Mesothelial cell of epicardium (in vitro differentiated cells): ENCODE measurements at places on chromosomes 5 and 9. TPM values are rescaled to one million over a fixed set of nuclear protein-coding genes. Genes with fewer than 3 reads are reported as not detected.

Gene TMEM215
- 0.07 TPM in 1 of 3 replicates, not detected in the others for total RNA-seq

Gene CDKN2A
- total RNA-seq = 79.5 to 88.5 TPM (median 86.1 TPM) in 3 replicates

Gene FGFR4
- 4.7 to 8.0 TPM (median 5.9 TPM) in 3 replicates for total RNA-seq

Gene STPG3
- 0.18 to 0.29 TPM in 2 of 3 replicates, not detected in the other for total RNA-seq

Gene SLC6A3
- total RNA-seq = 0.04 to 0.07 TPM in 2 of 3 replicates, not detected in the other

Gene PHYHD1
- 22.2 to 25.4 TPM (median 24.3 TPM) in 3 replicates for total RNA-seq

Gene NUTM2G
- 0.16 to 0.20 TPM in 2 of 3 replicates, not detected in the other for total RNA-seq

Gene TAS2R1
- total RNA-seq = not detected in 3 replicates

Gene CDC20B
- total RNA-seq = 0.09 to 0.16 TPM in 2 of 3 replicates, not detected in the other

Gene POMT1
- total RNA-seq = 54.8 to 59.2 TPM (median 57.2 TPM) in 3 replicates

Gene GNA14
- 0.11 to 0.22 TPM (median 0.20 TPM) in 3 replicates for total RNA-seq

- no peak for DNase-seq
Measured at GRCh38 chr5:16585041-16585667, 31.6 kb downstream of the RETREG1 start.

DNA sequence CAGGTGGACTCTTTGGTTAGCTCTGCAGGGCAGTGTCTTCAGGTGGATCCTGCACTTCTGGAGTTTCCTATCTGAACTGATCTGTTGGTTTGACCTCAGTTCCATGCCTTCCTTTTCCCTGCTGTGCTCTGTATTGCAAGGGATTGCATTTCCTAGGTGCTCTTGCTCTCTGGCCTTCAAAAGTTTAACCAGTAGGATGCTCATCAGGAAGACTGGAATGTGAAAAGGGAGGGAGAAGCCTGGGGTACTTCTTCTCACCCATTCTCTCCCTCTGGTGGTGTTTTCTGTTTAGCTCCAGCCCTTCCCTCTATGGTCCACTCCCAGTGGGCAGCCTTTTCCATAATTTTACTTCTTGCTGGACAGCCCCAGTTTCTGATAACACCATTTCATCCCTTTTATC lies 78.5 kb downstream of the ZNF618 start:
- no peak for DNase-seq

- no peak for DNase-seq
Measured at GRCh38 chr9:137157618-137158415, 12.0 kb downstream of the LRRC26 start.

GRCh38 chr5:85225388-85225787 lies 840.7 kb upstream of the EDIL3 start:
- DNase-seq = no peak

DNA sequence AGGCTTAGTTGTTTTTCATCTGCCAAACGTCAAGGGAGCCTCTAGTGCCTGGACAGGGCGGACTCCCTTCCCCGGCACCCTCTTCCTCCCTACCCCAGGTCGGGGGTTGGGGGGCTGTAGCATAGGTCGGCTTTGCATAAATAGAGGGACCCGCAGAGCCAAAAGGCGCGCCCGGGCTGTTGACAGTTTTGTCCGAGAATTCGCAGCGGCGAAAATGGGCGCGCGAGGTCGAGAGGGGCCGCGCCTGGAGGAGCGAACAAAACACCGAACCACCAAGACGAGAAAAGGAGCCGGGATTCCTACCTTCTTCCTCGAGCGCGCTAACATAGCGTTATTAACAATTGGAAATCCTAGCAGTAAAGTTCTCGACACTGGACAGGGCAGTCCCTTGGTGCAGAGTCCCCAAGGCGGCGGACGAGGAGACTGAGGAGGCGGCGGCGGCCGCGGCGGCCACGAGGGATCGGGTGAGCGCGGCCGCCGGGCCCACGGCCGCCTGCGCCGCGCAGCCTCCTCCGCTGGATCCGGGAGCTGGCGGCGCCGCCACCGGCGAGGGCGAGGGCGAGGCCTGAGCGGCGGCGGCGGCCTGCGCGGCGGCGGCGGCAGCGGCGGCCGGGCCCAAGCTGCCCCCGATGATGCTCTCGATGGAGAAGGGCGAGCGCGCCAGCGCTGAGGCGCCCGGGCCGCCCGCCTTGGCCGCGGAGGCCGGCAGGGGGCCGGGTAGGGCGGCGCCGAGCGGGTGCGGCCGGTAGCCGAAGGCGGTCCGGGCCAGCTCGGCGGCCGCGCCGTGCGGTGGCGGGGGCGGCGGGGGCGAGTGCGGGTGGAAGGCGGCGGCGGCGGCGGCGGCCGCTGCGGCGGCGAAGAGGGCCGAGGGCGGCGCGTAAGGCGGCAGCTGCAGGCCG lies 1.7 kb downstream of the FOXD1 start:
- no peak for DNase-seq

GRCh38 chr5:67268231-67269021 lies 71.8 kb upstream of the CD180 start:
- peak; percentile 54 for DNase-seq

GRCh38 chr5:26282190-26282589 lies 756.2 kb downstream of the CDH9 start:
- no peak for DNase-seq

DNA sequence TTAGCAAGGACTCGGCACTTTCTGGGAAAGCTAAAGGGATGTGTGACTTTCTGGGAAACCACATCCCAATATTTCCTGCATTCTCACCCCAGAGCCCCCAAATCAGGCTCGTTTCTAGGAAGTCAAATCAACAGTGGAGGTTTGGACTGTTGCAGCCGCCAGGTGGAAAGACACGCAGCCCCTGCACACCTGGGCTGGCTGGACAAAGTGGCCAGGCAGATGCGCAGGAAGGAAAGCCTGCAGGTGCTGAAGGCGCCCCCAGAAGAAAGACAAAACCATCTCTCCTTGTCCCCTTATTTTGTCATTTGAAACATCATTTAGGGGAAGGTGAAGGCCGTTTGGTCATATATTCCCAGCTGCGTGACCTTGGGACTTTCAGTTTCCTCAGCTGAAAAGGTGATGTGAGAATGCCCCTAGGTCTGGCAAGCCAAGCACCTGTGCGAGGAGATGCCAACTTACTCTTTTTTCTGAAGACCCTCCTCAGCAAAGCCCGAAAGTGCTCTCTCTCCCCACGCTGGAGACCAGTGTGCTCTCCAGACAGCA lies 97.9 kb upstream of the CPEB4 start:
- DNase-seq = no peak

DNA sequence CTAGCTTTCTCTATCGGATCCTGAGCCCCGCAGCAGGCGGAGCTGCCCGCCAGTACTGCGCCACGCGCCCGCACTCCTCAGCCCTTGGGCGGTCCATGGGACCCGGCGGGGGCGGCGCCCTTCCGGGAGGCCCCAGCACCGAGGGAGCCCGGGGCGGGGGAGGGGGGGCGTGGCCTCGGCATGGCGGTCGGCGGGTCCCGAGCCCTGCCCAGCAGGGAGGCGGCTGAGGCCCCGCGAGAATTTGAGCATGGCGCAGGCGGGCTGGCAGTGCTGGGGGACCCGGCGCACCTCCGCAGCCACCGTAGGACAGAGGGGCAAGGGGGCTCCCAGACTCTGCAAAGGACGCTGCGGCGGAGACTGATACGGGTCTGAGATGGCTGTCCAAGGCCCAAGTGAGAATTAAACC lies 6.8 kb downstream of the ZDHHC11B start:
- peak; percentile 18 for DNase-seq

GRCh38 chr5:157571357-157571827 lies 4.2 kb downstream of the ADAM19 start:
- DNase-seq = peak; percentile 39

DNA sequence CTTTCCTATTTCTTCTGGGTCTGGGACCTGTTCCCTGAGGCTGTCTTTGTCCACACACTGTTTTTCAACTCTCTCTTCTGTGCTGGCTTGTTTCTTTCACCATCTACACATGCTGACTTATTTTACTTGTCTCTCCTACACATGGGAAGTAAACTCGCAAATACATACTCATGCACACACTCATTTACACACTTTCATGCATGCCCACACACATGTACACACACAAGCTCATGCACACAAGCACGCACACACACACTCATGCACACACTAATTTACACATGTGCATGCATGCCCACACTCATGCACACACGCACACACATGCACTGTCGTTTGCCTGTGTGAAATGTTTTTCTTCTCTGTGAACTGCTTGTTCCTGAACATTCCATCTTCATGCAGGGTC lies 169.0 kb downstream of the IRX2 start:
- DNase-seq = no peak

DNA sequence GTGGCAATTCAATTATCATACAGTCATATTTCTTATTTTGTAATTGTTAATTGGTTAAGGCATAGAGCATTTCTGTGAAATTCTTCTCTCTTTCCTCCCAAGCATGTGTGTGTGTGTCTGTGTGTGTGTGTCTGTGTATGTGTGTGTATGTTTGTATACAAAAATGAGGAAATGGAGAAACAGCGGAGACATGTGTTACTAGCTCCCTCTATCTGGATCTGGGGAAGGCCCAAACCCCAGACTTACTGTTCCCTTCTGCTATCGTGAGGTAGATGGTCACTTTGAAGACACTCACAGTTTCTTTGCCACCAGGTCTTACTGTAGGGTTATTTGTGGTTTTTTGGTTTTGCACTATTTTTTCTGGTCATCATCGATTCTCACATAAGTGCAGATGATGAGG lies 11.4 kb upstream of the C5orf63 start:
- DNase-seq = no peak

DNA sequence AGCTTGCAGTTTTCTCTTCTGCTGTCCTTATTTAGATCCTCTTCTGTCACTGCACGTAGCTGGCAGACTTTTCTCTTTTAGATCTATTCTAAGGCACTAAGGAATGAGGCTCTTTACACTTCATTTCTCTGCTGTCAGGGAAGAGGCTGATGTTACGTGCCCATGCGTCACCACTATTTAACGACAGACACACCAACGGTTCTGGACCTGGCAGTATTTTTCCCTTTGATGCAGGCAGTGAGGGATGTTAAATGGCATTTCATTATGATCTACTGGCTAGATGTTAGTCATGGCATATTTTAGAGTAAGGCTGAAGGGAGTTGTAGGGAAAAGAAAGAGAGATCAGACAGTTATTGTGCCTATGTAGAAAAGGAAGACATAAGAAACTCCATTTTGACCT lies 8.2 kb upstream of the CRHBP start:
- no peak for DNase-seq

DNA sequence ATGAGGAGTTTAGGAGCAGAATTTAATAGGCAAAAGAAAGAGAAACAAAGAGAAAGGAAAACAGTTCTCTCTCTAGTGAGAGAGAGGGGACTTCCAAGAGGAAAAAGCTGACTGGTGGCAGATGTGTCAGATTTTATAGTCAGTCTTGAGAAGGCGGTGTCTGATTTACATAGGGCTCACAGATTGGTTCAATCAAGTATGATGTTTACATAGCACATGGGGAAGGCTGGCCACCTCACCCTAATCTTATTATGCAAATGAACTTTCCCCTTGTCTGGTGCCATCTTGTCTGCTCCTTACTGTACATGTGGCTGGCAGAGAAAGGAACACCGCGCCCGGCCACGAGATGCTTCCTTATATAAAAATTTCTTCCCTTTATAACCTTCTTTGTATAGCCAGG lies 24.7 kb downstream of the UNC13B start:
- no peak for DNase-seq

DNA sequence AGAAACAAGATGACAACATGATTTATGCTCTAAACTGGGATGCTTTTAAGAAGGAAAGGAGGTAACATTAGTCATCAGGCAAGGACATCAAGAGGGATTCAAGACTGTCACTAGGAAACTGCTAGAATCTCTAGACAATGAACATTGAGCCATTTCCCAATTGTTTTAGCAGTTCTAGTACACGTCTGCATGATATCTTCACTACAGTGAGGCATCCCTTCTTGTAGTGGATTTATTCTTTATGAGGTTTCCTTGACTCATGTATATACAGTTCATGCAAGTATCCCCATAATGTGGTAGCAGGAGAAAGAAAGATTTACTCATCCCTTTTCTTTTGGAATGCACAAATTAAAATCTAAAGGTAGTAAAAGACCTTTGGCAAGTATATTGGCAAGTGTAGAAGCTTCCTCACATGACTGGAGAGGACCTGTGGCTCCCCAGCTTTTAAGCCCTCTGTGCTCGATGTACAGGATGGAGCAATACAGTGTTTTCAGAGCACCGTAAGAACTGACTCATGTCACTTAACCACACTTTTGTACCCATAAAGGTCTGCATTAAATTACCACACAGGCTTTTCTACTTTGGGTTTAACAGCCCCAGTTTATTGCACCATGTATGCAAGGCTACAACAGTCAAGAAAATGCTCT lies 335.9 kb downstream of the SEMA5A start:
- DNase-seq = no peak

DNA sequence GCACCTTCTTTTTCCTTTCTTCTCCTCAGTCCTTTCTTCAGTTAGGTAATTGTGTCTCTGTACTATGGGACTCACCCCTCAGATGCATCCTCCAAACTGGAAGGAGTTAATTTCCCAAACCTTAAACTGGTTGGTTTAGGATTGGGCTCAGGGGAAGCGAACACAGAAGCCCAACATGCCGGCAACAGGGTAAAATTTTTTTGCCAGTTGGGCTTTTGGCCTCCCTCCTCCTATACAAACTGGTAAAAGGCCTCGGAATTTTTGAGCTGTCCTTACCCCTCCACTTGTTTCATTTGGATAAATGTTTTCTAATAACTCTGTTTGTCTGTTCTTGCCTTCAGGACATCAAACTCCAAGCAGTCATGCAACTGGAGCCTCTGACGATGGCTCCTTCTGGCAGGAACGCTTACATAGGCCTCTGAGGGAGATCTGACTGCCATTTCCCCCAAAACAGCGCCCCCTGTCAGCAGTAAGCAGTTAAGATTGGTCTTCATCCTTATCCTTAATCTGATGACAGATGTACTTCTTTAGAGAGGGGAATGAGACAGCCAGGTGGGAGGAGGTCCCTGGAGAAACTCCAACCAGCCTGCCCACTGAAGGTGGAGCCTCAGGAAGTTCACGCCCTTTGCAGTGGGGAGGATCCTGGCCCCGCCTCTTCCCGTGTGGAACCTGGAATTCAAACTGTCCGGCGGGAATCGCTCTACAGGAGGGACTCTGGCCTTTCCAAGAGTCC lies 57.8 kb upstream of the SPINK5 start:
- DNase-seq = no peak

DNA sequence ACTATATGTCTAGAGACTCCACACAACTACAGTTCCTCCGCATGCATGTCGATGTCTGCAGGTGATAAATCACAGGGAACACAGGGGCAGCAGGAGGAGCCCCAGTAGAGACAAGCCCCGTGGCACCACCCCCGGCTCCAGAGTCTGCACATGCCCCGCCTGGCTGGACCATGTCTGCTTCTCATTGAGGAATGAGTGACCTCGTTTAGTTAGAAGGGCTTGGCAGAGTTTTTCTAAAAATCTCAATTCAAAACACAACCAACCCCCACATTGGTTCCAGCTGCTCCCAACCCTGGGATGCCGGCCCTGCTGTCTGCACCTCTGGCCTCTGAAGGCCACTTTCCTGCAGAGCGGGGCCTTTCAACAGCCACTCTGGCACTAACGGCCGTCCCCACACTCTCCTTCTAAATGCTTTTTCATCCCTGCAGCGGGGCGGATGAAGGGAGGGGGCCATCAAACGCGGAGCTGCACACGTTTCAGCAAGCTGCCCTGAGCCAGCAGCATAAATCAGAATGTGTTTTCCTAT lies 106.3 kb downstream of the ROR2 start:
- no peak for DNase-seq
